ENCODE measurements at places on chromosomes 2 and 18. TPM values are rescaled to one million over a fixed set of nuclear protein-coding genes. Genes with fewer than 3 reads are reported as not detected.

The METTL4 gene
- total RNA-seq: 6.7 TPM

The LBX2 gene
- 0.18 TPM for total RNA-seq

The DES gene
- total RNA-seq: 4.3 TPM

The SIX3 gene
- total RNA-seq: not detected

The C1QL2 gene
- not detected for total RNA-seq
